ENCODE measurements at places on chromosomes 11 and 22.

DNA sequence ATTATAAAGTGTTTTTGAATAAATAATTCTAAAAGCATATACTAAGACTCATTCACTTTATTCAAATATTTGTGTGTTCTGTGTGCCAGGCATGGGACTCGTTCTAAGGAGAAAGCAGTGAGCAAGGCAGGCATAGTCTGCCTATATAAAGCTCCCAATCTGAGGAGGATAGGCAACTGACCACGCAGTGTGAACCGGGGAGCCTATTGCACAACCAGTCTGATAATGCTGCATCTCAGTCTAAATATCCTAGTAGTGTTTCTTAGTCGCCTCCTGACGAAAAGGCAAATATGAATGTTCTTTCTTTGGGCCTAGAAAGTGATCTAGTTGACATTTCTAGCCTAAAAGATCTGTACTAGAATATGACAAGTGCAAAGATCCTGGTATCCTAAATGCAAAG, 98.3 kb downstream of the C11orf65 start:
- DNase-seq = no peak

GRCh38 chr11:94910779-94911178, 62.6 kb downstream of the CWC15 start:
- DNase-seq = no peak

- DNase-seq = peak; percentile 72
These were observed 24.4 kb downstream of the RTN4R start for GRCh38 chr22:20243537-20244249.

GRCh38 chr11:70819022-70819421, 420.7 kb downstream of the CTTN start:
- DNase-seq = no peak

GRCh38 chr11:11461473-11461872, 108.4 kb upstream of the CSNK2A3 start:
- no peak for DNase-seq

- peak; percentile 85 for DNase-seq
These were observed 12.7 kb downstream of the TMEM45B start for GRCh38 chr11:129828301-129828836.

DNA sequence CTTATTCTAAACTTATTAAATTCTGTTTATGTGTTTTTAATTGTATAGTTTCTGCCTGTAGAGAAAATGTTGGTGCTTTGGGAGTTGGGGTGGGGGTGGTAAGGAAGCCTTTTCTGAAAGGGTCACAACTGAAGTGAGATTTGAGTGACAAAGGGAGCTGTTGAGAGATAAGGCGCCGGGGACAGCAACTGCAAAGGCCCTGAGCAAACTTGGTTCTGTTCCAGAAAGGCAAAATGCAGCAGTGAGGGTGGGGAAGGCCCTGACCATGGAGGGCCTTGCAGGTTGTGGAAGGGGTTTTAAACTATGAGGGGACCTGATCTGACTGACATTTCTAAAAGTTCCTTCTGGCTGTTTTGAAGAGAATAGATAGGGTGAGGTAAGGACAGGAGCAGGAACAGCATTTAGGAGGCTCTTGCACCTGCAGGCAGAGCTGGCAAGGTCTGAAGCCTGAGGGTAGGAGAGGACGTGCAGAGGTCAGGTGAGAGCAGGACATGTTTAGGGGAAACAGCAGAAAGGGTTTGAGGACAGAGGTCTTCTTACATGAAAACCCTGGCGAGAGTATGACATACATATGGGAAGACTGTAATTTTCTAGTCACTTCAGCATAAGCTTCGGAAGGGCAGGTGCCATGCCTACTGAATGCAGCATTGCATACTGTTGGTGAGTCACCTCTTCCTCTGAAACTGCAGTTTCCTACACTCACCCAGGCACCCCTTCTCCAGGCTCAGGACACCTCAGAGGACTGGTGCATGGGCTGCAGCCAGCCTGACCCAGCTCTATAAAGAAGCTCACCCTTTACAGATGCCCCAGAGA, 190.7 kb downstream of the SNX19 start:
- DNase-seq = no peak

GRCh38 chr11:68212421-68213134, 518 bp downstream of the KMT5B start:
- DNase-seq = peak; percentile 66

DNA sequence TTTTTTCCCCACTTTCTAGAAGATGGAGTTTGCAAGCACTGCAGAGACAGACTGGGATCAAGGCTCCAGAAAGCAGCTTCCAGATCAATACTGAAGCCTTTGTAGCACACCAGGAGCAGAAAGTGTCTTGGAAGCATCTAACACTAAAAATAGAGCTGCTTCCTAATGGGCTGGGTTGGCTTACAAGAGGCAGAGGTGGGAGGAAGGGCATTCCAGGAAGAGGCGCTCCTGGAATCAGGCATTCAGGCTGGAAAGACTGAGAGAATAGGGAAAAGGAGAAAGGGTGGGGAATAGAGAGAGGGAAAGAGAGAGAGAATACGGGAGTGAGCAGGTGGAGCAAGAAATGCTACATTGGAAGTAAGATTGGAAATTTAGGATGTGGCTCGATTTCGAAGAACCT, 395.9 kb downstream of the OPCML start:
- no peak for DNase-seq

- DNase-seq = no peak
These were observed 52.4 kb downstream of the KCNC1 start for GRCh38 chr11:17786824-17787525.

DNA sequence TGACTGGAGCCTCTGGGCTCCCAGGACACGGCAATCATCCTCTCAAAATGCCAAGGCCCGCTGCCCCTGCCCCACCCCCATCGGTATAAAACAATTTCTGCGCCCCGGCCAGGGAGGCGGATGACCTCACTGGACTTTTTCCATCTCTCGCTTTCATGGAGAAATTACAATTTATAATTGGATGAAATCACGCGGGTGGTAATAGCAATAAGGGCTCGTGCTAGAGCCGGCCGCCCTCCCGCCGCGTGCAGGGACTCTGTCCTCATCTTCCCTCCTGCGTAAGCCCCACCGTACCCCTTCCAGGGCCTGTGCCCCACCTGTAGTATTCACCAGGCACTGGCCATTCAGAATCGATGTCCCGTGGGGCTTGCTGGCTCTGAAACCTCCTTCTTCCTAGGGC, 64.5 kb downstream of the MACROD1 start:
- no peak for DNase-seq

GRCh38 chr22:31445642-31446041, 44.0 kb downstream of the EIF4ENIF1 start:
- no peak for DNase-seq

GRCh38 chr11:123683428-123684170, 29.2 kb upstream of the SCN3B start:
- no peak for DNase-seq

GRCh38 chr11:85896876-85897275, 41.7 kb downstream of the CCDC83 start:
- no peak for DNase-seq

GRCh38 chr11:126939552-126939951, 61.0 kb downstream of the KIRREL3 start:
- no peak for DNase-seq

DNA sequence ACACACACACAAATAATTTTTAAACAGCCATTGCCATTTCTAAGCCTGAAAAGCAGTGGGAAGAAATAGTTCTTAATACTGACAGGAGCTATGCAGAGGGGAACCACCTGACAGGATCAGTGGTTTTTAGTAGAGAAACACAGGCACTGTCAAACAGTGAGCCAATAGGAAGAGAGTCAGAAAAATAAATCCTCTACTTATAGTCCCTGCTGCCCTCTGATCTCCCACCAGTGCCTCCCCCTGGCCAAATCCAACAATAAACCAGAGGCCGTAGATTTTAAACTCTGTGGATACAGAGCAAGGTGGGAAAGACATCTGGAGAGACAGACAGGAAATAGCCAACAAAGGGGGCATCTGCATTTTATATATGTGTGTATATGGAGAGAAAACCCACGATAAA, 7.9 kb upstream of the OR56B4 start:
- no peak for DNase-seq

GRCh38 chr22:48837341-48837935, 990.2 kb downstream of the BRD1 start:
- DNase-seq = no peak

DNA sequence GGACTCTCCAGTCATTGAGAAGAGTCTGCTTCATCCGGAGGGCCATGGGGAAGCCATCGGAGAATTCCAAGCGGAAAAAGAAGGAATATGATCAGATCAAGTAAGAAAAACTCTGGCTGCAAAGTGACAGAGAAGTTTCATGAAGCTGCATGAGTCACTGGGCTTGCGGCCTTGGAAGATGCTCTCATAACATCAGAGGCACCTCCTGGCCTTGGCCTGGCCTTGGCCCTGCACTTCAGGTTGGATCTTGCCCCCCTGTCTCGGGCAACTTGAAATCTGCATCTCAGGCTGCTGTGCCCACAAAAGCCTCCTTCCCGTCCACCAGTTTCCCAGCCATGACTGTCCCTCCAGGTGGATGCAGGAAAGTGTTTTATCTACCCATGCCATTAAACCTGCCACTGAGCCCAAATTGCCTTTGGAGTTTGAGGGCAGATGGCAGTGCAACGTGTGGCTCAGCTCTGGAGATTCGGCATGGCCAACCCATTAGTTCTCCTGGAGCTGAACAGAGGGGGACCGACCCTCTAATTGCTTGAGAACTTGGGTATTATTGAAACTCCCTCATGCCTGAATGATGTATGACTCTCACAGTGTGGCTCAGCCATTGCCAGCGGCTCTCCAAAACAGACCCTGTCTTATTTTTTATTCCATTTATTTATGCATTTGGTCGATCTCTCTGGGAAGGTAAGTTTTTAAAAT, 66.7 kb downstream of the SEZ6L start:
- no peak for DNase-seq
